Activated CD8-positive, alpha-beta memory T cell treated with anti-CD3 and anti-CD28 coated beads for 4 hours (primary cell): ENCODE measurements at places on chromosomes 5 and 9.
A peak's percentile ranks its signal among the peaks of the same experiment; 100 is the strongest.

DNA sequence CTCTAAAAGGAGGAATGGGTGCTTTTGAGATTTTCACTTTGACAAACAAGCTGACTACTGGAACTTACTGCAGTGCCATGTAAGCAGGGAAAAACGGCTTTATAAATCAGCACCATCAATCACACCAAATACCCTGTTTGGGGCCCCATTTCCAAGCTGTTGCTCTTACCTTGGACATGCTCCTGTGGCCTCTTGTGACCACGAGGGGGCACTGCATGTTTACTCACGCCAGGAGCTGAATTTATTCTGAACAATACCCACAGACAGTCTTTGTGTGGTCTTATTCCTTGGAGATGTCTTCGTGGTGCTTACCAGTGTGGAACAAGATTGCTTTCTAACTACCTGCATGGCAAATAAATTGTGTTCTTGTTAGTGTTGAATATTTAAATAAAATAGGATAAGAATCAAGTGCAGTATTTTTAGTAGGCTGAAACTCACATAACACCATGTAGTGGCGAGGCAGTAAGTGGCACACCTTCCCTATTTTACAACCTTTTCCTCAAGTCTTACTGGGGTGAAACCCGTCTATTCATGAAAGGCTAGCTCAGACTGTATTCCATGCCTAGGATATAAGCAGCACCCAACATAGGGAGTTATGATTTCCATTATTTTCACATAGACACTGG is 155.5 kb upstream of the NMUR2 start:
- no peak for DNase-seq

DNA sequence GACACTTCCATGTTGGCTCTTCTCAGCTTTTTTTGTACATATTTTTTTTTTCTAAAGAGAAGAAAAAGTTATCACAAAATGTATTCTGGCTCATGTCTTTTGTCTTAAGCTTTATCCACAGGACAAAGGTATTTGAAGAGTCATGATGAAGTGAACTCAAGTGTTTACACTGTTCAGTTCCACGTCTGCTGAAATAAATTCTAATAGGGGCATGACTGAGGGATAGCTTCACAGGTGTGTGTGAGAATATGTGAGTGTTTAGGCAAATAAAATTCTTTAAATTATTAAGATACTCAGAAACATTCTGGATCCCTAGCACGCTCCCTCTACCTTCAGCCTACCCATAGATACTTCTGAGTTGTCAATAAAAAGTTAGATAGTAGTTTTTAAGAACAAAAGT is 59.8 kb downstream of the BAAT start:
- no peak for DNase-seq

- DNase-seq: no peak
Measured at GRCh38 chr5:109944461-109944860, 254.7 kb downstream of the MAN2A1 start.

DNA sequence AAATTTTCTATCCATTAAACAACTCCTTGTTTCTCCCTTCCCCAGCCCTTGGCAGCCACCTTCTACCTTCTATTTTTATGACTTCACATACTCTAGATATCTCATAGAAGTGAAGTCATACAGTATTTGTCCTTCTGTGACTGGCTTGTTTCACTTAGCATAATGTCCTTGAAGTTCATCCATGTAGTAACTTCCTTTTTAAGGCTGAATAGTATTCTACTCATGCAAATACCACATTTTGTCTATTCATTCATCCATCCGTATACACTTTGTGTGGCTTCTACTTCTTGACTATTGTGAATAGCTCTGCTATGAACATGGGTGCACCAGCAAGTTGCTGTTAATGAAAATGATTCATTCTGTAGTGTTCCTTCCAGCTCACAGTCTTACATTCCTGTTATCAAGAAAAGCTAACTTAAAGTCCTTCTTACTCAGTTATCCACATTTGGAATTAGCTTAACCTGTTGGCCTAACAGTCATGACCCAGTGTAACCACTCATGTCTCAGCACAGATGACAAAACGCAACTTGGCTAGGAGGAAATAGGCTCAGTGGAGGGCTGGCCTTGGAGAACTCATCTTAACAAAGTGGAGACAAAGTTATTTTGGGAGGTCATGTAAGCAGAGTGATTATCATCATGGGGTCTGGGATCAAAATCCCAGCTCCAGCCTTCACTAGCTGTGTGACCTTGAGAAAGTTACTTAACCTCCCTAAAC is 129.7 kb upstream of the MAP3K1 start:
- DNase-seq: no peak

DNA sequence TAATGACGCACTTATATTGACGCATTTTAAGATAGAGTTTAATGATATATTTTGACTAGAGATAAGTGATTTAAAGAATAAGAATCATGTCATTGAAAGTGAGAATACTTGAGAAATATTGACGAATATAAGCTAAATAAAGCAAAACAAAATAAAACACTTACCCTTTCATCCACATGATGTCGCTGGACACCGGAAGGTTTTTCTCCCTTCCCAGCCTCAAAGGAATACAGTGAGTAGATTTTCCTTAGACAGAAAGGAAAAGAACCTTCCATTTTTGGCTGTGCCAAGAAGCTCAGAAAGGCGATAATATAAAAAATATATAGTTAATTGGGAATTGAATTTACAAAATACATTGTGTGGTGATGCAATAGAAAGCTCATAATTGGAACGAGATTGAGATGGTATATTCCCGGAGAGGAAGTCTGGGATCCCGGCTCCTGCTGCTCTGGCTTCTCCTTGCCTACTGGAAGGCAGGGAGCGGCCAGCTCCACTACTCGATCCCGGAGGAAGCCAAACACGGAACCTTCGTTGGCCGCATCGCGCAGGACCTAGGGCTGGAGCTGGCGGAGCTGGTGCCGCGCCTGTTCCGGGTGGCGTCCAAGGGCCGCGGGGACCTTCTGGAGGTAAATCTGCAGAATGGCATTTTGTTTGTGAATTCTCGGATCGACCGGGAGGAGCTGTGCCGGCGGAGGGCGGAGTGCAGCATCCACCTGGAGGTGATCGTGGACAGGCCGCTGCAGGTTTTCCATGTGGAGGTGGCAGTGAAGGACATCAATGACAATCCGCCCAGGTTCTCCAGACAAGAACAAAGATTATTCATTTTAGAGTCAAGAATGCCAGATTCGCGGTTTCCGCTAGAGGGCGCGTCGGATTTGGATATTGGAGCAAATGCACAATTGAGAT is at the start of gene PCDHA5:
TSS of gene PCDHA5 (plus strand) at position 239 of the 906 bp plus-strand sequence.
- no peak for DNase-seq

- no peak for DNase-seq
Measured at GRCh38 chr9:438066-438465, 223.4 kb downstream of the DOCK8 start.

GRCh38 chr9:79477955-79478771 is 93.6 kb upstream of the TLE4 start:
- no peak for DNase-seq

DNA sequence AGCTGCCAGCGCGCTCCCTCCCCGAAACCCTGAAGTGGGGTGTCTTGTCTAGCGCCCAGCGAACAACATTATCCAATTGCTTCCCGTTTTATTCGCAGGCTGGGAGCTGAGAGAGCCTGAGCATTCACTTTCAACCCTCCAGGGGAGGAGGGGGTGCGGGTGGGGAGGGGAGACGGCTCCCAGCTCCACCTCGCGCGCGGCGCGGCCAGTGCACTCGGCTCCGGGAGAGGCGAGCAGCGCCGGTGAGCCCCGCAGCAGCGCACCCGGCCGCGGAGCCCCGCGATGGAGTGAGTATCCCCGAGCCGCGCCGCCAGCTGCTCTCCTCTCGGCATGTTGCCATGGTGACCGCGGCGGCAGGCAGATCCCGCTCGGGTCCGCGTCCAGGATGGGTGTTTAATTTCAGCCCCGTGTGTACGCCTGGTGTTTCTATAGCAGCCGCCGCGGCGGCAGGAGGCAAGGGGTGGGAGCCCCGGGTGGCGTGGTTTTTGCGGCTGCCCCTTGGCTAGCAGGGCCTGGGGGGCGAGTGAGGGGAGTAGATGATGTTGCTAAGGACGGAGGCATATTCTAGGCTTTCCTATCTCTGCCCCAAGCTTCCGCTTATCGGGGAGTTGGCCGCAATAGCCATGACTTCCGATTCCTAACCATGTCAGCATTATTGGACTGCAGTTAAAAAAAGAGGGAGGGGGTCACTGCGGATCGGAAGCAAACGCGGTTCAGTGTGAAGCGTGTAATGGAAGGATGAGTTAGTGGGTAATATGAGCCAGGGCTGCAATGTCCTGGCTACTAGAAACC is 139.2 kb upstream of the PALM2AKAP2 start:
- DNase-seq: no peak

DNA sequence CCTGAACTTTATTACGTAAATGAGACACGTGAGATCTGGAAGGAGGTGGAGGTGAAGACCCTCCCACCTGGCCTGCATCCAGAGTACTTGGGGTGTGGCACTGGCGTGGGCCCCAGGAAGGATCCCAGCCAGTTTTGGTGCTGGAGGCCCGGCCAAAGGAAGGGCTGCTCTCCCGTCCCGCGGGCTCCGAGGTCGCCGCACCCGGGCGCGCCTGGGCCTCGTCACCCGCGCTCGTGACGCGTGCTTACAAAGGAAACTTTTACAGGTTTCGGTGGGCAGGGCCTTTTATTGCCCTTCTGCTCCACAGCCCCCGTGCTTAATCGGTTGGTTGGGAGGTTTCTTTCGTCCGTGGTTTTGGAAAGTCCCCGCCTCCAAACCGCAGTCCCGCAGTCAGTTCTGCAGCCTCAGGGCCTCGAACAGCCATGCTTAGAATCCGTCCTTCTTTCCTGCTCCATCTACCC is 29.2 kb downstream of the CDKN2A start:
- DNase-seq: no peak

DNA sequence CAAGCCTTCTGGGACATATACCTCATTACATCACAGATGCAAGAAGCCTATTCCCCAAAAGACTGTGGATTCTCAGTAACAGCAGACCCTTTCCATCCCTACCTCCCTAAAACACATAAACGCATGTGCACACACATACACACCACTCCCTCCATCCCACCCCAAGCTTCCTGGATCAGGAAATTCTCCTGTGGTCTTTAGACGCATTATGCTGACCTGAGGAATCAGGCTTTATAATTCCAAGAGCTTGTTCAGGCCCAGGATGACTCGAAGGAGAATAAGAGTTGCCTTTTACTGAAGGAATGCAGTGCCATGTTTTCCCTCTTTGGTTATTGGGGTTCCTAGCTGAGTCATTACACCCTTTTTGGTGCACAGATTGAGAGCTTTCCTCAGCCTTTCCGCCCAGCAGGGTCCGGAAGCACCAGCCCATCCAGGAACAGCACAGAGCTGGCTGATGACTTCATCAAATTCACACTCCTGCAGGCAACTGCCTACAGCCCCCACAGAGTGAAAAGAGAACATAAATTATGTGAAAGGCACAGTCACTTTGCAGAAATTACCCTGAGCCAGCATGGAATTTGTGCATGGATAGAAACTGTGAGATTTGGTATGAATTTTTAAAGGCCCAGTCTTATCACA is 385.0 kb upstream of the TRPC7 start:
- DNase-seq: no peak

DNA sequence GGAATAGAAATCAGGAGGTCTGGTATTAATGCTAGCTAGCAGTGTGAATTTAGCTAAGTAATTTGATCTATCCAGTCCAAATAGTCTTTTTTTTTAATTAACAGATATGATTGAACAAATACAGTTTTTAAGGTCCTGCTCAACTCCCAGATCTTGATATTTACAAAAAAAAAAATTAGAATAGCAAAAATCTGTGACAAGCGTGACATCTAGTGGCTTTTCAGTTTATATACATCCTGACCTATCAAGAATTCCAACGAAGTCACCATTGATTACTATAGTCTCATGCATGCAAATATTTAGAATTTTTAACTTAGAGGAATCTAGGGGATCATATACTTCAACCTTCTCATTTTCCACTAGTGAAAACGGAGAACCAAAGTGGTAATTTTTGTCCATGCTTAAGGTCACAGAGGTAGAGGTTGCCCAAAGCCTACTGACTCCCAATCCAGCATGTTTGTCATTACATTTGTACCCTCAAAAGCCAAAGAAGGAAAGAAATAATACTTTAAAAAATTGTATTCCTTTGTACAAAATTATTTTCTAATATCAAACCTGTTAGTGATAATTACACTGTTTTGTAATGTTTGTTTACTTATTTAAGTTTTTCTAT is 17.6 kb upstream of the TARS1 start:
- no peak for DNase-seq

- DNase-seq: no peak
Measured at GRCh38 chr5:94746731-94747124, 128.3 kb downstream of the SLF1 start.

DNA sequence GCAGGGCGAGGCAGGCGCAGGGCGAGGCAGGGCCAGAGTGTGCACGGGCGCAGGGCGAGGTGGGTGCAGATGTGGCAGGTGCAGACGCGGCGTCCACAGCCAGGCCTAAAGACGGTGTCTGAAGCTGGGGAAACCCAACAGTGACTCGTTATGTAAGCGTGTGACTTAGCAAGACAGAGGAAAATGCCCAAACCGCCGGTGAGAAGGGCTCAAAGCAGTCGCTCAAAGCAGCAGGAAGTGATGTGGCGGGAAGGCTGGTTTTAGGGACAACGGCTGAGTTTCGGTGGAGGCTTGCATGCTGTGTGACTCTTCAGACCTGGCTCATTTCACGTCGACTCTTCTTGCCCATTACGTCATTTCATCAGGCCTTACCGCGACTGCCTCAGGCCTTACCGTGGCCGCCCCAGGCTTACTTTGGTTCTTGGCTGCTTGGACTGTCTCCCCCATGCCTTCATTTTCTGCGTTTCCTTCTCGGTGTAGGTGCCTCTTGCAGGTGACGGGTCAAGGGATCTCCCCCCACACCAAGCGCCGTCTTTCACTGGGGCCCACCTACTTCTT is 50.5 kb upstream of the EXOC3 start:
- DNase-seq: peak; percentile 51

GRCh38 chr5:146059460-146060220 is 45.7 kb downstream of the PLAC8L1 start:
- DNase-seq: no peak

DNA sequence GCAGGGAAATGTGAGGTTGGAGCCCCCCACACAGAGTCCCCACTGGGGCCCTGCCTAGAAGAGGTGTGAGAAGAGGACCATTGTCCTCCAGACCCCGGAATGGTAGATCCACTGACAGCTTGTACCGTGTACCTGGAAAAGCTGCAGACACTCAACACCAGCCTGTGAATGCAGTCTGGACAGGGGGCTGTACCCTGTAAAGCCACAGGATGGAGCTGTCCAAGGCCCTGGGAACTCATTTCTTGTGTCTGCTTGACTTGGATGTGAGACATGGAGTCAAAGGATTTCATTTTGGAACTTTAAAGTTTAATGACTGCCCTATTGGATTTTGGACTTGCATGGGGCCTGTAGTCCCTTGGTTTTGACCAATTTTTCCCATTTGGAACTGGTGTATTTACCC is 535.0 kb upstream of the MEF2C start:
- DNase-seq: no peak
